NCI-H345 (cell line): ENCODE measurements at places on chromosomes 6 and 20.

DNA sequence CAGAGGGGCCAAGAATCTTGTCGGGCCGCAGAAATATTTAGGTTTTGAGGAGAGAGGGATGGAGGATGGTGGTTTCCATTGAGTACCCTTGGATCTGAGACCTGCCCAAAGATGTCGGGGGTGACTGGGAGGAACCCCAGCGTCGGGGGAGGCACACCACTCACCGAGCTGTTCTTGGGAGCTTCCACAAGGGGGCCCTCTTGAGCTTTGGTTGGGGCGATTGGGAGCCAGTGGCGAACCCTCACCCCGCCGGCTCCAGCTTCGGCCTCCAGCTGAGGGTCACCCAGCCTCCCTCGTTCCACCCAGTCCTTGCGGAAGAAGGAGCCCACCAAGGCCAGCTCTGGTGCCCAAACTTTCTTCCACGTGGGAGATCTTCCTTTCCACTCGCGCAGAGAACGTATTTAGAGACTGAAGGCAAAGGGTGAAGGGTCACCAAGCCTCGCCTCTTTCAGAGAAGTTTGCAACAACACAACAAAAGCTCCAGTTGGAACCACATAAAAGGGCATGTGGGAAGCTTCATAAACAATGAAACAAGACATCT, 33.6 kb downstream of the APCDD1L start:
- DNase-seq = no peak

DNA sequence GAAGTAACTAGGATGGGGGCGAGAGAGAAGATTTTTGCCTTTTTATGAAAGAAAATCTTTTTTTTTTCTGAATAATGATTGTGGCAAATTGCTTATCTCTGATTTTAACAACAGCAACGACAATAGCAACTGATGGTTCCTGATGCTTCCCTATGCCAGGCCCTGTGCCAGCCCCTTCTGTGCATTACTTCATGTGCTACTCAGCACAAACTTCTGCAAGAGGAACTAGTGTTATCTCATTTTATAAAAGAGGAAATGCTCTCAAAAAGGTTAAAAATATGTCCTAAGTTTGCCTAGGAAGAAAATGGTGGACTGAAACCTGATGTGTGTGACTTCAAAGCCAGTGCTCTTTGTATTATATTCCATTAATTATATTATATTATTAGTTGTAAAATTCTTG, 74.0 kb upstream of the RALGAPA2 start:
- no peak for DNase-seq

DNA sequence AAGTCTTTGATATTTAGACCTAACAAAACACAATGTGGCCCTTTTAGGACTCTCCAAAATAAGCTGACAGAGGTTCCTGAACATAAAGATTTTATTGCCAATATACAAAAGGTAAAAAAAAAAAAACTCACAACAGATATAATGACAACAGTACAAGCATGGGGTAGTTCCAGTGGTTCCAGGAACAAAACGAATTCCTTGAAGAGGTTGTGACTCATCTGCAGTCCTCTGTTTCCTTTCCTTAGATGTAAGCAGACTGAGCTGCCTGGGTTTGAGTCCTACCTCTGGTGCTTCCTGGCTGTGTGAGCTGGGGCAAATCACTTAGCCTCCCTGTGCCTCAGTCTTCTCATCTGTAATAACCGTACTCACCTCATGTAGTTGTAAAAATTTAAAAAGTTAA, 13.3 kb upstream of the CTAGE9 start:
- no peak for DNase-seq

DNA sequence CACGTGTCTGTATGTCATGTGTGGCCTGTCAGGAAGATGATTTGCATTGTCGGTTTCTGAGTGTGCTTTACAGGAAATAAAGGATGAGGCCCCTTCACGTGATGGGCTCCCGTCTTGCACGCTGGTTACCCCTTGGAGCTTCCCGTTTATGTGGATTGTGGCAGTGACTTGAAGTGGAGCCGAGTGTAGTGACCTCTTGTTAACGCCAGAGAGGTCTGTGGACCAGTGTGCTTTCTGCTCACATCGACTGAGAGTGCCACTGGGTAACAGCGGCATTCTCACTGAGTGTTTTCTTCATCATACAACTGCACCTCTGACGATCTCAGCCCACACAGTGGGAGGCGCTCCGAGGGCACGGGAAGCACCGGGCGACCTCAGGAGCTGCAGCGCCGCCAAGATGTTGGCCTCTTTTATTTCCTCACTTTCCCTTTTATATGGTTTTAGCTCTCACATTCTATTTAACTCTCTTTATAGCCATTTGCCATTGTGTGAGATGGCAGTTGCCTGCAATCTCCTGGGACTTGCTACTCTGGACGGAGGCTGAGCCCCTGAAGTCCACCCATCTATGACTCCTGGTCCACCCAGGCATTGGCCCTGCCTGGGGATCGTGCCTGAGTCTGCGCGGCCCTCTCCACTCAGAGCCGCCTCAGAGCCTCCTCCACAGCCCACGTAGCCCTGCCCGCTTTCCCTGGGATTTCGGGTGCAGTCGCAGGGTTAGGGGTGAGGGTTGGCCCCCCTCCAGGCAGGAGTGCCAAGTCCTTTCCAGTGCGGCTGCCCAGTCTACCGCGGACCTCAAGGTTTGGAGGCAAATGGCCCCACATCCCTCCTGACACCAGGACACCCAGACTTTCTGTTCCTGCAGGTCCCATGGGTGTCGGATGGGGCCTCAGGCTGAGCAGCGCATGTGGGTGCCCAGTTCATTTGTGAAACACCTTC, 238.9 kb downstream of the ERMARD start:
- no peak for DNase-seq
